NCI-H2081 treated with DMSO at 0.1 percent for 48 hours (cell line): ENCODE measurements at places on chromosomes 16 and 17.

- no peak for DNase-seq
Observed at GRCh38 chr17:19270704-19271611, 33.8 kb downstream of the EPN2 start.

- no peak for DNase-seq
Observed at GRCh38 chr16:72537664-72538063, 365.7 kb upstream of the PMFBP1 start.

- no peak for DNase-seq
Observed at GRCh38 chr16:84976644-84977400, 34.5 kb downstream of the ZDHHC7 start.

DNA sequence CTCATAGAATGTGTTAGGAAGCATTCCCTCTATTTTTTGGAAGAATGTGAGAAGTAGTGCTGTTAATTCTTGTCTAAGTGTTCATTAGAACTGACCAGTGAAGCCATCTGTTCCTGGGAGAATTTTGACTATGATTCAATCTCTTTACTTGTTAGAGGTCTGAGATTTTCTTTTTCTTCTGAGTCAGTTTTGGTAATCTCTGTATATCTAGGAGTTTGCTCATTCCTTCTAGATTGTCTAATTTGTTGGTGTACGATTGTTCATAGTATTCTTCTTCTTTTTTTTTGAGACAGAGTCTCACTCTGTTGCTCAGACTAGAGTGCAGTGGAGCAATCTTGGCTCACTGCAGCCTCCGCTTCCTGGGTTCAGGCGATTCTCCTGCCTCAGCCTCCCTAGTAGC is 20.4 kb downstream of the NFATC3 start:
- no peak for DNase-seq

DNA sequence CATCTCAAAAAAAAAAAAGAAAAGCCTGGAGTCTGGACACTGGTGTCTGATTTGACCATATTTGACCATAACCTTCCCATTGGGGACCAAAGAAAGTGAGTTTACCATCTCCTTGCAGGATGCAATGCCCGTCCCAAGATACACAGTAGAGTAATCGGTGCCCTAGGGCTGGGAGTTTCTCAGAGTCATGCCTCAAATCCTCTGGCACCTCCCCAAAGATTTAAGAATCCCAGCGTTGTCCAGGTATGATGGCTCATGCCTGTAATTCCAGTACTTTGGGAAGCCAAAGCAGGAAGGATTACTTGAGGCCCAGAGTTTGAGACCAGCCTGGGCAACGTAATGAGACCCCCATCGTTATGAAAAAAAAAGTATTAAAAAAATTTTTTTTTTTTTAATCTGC is 5.0 kb downstream of the PITPNM3 start:
- DNase-seq, result no peak

GRCh38 chr16:67068212-67068753 is 39.3 kb downstream of the CBFB start:
- no peak for DNase-seq

- no peak for DNase-seq
Observed at GRCh38 chr17:67245694-67246402, 852 bp upstream of the HELZ start.

DNA sequence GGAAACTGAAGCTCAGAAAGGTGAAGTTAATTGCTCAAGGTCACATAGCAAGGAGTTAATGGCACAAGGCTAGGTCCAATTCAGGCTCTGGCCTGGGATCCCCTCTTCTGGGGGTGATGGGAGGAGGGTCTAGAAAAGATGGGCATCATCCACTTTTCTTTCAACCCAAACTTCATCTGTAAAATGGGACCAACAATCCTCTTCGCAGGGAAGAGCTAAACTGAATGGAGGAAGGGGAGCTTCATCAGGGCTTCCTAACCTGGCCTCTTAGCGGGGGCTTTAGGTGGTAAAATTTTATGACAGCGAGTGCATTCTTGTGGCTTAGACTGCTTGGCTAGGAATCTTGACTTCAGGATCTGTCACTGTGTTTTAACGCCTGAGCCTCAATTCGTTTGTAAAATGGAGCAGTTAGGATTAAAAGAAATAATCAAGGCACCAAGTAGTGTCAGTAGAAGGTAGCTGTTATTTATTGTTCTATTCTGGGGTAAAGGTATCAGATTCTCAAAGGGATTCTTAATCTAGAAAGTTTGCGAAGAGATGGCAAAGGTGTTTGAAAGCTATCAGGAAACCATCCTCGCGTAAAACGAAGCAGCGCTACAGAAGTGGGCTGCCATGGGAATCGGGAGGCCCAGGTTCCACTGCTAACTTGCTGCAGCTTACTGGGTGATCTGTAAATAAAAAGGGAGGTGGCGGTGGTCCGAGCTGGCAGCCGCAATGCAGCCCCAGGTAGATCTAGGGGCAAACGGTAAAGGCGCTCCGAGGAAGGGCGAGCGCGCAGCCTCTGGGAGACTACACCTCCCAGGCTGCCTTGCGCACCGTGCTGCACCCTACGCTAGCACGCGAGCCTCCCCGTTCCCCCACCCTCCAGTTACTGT is 1.5 kb upstream of the SRCAP start:
- DNase-seq, result peak; percentile 61

DNA sequence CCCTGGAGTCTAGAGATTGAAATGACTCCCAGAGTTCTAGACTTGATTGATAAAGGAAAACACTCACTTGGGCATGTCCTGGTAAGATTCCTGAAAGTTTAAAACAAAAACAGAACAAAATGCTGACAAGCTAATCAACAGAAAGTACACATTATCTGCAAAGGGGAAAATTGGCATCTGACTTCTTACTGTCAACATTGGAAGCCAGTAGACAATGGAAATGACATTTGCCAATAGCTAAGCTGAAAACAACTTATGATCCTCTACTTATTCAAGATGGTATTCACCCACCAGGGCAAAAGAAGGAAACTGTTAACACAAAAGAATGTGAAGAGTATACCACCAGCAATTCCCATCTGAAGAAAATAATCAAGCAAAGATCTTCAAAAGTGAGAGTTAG is 36.8 kb upstream of the CDYL2 start:
- no peak for DNase-seq

DNA sequence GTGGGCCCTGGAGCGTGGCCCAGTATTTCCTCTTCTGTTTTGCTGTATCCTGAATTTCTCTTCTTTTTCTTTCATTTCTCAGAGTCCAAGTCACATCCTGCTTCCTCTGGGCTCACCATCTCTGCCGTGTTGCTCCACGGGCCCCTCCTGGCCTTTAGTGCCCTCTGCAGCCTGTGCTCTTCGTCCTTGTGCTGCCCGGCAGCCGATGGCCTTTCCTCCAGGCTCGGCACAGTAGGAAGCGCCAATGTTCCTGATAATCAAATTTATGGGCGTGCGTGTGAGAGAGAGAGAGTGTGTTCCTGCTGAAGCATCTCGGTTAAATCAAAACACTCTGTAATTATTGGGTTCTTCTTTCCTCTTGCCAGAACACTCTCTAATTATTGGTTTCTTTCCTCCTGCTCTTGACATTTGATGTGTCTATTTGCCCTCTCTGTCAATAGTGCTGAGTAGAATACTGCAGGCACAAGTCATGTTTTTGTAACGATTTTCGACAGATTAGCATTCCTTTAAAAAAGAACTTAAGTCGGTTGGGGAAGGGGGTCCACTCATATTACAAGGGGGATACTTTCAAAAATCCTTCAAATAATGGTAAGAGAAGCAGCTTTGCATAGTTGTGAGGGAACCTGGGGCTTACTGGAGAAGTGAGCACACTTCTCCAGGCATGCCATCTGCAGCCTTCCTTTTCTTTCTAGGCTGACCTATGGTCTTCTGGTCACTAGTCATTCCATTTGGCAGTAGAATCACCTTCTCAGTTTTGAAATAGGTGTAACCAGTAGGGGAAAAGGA is 126.6 kb downstream of the RPTOR start:
- DNase-seq, result peak; percentile 15

GRCh38 chr17:50275279-50275678 is 1.0 kb downstream of the TMEM92 start:
- DNase-seq, result no peak

GRCh38 chr17:27526604-27527002 is 70.4 kb downstream of the KSR1 start:
- no peak for DNase-seq

- no peak for DNase-seq
Observed at GRCh38 chr17:14068542-14069250, 608 bp upstream of the COX10 start.

GRCh38 chr16:57889522-57889921 is 81.4 kb downstream of the CNGB1 start:
- DNase-seq, result no peak

DNA sequence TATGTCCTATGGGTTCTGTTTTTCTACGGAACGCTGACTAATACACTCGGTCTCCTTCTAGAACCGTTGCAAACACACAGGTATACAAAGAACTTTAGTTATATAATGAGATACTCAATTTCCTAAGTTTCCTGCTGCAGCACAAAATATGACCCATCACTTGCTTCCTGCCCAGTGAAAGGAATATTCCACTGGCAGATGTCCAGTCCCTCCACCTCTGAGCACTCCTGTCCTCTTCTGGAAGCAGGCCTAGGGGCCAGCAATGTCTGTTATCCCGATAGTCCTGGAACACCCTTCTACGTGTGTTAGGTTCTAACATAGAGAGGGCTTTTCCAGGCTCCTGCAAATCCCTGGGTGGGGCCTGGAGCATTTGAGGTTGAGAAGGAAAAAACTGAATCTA is 32.7 kb downstream of the ADAMTS18 start:
- DNase-seq, result no peak

GRCh38 chr16:80708823-80709222 is 95.6 kb downstream of the CDYL2 start:
- DNase-seq, result no peak

- no peak for DNase-seq
Observed at GRCh38 chr16:8571061-8571596, 19.2 kb downstream of the TMEM114 start.

DNA sequence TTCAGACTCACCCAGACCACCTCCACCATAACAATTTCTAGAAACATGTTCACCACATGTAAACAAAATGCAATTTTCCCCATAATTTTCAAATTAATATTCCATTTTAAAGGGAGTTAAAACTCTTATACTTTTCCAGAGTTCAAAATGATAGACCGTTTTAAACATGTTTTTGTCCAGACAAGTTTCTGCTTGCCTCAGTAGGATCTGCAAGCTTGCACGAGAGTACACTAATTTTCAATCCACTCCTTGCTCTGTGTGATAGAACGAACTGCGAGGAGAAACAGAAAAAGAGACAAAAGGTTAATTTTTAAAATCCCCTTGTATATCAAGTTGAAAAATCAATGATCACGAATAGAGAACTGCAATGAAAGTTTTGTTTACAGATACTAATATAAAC is 7.1 kb downstream of the FAHD1 start:
- DNase-seq, result no peak

- DNase-seq, result no peak
Observed at GRCh38 chr16:27447301-27447700, 45.3 kb downstream of the IL21R start.

- no peak for DNase-seq
Observed at GRCh38 chr17:43931062-43931571, 11.2 kb downstream of the PPY start.

- DNase-seq, result no peak
Observed at GRCh38 chr16:84029297-84030047, 13.1 kb downstream of the SLC38A8 start.

- no peak for DNase-seq
Observed at GRCh38 chr16:4561596-4561995, 5.5 kb downstream of the C16orf96 start.

DNA sequence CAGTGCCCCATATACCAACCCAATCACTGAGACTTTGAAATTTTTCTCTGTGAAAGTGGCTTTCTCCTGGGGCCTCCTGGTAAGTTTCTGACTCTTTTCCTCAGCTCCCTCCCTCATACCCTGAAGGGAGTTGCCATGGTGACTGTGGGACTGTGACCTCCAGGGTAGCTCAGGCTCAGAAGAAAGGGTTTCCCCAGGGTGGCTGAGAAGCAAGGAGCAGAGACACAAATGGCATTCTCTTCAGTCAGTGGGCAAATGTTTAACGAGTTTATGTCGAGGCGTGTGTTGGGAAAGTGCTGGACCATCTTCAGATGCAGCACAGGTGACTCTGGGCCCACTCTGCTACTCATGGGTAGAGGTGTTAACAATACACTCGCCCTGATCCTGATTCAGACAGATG is 46.8 kb downstream of the MRPS23 start:
- DNase-seq, result no peak

DNA sequence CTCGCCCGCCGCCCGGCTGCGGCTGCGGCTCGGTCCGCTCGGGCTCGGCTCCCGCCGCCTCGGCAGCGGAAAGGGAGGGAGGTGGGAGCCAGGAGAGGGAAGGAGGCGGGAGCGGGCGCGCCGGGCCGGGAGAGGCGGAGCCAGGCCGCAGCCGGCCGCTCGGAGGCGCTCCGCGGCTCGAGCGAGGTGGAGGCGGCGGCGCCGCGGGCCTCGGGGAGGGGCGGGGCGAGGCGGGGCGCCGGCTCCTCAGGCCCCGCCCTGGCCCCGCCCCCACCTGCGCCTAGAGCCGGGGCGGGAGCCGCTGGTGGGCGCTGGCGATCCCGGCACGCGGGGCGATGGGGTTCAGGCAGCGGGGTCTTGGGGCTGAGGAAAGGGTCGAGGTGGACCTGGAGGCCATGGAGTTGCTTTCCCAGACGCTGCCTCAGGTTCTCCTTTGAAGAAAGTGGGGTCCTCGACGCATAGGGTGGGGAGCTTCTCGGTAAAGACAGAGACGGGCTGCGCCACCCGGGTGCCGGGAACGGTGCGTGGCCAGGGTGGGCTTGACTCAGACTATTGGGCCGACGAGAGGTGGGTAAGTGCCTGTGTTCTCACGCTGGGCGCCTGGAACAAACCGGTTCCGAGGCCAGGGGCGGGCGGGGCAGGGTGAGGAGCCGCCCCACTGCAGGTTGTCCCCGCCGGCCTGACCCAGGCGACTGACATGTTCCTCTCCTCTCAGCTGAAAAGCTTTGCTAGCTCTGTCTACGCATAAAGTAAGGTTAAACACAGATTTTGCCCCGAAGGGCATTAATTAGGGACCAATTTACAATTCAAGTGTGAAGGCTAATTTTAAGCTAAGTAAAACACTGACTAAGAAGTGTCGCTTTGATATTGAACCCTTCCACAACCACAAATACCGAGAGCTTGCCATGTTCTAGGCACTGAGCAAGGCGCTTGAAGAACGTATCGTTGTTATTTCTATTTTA is at the start of gene CMTM4:
Gene CMTM4, minus strand, starts transcription at position 75 of the 962 bp plus-strand sequence. CDS start 218 bp downstream, outside the sequence.
- DNase-seq, result no peak

DNA sequence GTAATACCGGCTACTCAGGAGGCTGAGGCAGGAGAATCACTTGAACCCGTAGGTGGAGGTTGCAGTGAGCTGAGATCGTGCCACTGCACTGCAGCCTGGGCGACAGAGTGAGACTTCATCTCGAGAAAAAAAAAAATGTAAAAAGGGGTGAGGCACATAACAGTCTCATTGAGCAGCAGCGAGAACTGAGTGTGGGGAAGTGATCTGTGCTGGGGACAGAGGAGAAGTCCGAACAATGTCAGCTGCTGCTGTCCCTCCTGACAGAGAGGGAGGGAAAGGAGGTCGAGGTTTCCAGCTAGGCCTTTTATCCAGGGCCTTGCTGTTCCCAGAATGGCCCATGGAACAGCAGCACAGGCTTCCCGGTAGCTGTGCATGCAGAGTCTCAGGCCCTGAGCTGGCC is 14.0 kb downstream of the C16orf74 start:
- DNase-seq, result no peak

GRCh38 chr16:76749780-76750375 is 441.1 kb upstream of the MON1B start:
- no peak for DNase-seq
